Dermis microvascular lymphatic vessel endothelial cell (primary cell): ENCODE measurements at places on chromosomes 13 and 19.

DNA sequence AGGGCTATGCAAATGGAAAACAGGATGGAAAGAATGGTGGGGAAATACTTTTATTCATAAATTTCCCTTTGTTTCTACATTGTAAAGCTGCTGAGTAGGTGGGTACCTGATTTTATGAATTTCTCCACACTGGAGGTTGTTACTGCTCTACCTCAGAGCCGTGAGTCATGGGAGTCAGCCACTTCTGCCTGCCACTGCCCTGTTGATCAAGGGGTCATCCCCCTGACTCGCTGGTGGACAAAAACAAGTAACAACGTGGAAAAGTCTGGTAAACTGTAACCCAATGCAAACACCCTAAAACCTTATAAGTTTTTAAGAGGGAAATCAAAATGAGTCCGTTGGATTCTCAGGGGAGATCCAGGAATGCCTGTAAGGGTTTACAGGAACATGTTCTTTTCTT lies 329.5 kb downstream of the ATP8A2 start:
- DNase-seq = no peak

DNA sequence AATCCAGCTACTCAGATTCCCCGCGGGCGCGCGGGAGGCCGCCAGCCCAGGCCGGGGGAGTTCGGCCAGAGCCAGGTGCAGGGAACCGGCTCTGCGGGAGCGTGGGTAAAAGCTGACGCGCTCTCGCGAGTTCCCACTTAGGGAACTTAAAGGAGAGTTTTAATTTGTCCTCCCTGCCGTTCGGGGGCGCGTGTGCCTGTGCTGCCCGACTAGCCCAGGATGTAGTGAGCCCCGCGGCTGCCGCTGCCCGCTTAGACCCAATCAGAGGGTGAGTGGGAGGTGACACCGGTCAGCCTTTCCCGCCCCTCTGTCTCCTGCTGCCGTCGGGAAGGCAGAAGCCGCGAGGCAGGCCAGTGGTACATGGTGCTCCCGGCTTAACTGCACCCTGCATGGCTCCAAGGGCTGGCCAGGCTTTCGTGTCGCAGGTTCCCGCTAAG lies 36.0 kb upstream of the NEK3 start:
- peak; percentile 69 for DNase-seq

- DNase-seq = no peak
Observed at GRCh38 chr19:3353493-3353892, 12.9 kb upstream of the NFIC start.

DNA sequence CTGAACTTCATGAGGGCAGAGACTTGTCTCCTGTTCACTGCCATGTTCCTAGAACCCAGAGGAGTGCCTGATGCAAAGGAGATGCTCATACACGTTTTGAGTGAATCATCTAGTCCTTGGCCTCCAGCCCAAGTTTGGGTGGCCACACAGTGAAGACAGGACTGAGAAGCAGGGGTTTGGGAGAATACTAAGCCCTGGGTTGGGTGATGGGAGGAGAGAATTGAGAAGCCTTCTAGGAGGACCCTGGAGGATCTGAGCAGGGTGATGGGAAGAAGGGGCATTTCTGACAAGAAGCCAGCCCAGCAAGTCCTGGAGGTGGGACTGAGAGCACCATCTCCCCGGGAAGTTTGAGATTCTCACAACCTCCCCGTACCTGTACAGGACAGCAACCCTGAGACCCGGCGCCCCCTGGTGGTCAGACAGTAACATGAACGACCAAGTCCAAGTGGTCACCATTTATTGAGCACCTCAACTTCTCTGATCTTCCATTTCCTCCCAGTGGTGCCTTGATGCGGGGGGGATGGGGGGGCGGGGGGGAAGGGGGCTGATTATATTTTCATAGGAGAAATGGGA lies 11.0 kb downstream of the CTU1 start:
- DNase-seq = no peak

- DNase-seq = no peak
Observed at GRCh38 chr13:92900446-92900845, 326.2 kb upstream of the GPC6 start.

GRCh38 chr19:34316741-34317301 lies 48.2 kb upstream of the GPI start:
- no peak for DNase-seq

GRCh38 chr13:73782450-73783449 lies 351.5 kb downstream of the KLF12 start:
- DNase-seq = no peak
